ENCODE measurements at places on chromosomes 11 and 22. TPM values are rescaled to one million over a fixed set of nuclear protein-coding genes. Genes with fewer than 3 reads are reported as not detected.

DNA sequence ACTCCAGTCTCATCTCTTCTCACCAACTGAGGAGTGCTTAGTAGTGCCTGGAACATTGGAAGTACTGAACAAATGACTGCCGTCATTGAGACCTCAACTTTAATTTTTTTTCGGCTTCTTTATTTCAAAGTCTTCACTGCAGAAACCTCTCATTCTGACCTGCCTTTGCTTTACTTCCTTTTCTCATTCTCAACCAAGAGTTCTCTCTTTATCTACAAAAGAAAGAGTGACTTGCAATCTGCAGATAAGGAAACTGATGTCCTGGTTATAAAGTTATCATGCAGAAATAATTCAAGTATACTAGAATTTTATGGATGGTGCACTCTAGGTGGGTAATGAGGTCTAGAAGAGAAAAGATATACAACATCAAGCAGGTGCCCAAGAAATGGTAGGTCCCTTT, 1.2 kb upstream of the EED start:
- DNase-seq, result no peak

Gene P2RY2
- polyA plus RNA-seq, result 0.90 TPM

- DNase-seq, result no peak
These were observed 165.8 kb downstream of the BUD13 start for GRCh38 chr11:116607027-116607426.

- DNase-seq, result no peak
These were observed 27.6 kb downstream of the RIBC2 start for GRCh38 chr22:45441138-45441537.

GRCh38 chr11:69718147-69718546, 14.3 kb upstream of the FGF19 start:
- DNase-seq, result no peak

DNA sequence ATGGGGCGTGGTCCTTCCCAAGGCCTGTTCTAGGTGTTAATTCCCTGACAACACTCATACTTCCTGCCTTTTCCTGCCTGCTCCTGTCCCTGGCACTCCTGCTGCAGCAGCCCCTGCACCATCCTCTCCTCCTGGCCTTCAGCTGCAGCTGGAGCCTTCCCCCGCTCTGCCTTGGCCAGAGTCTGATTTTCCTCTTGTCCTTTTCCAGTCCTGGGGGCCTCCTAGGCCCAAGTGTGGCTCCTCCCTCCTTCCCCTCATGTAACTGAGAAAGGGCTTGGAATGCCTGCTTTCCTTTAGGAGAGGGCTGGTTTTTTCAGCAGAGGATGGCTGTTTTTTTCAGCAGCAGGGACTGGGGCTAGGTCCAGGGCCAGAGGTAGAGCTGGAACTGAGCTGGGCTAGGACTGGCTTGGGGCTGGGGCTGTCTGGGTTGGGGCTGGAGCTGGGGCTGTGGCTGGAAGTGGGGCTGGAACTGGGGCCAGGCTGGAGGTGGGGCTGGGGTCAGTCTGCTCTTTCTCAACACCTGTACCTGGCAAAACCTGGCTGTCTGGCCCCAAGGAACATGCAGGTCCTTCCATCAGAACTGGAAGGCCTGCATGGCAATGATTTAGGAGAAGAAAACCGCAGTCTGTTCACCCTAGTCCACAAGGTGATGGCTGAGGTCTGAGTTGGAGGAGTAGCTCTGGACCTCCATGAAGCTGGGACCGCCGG, 23.6 kb downstream of the ZC3H7B start:
- DNase-seq, result no peak

- DNase-seq, result no peak
These were observed 68.2 kb downstream of the METTL15 start for GRCh38 chr11:28176351-28176750.

DNA sequence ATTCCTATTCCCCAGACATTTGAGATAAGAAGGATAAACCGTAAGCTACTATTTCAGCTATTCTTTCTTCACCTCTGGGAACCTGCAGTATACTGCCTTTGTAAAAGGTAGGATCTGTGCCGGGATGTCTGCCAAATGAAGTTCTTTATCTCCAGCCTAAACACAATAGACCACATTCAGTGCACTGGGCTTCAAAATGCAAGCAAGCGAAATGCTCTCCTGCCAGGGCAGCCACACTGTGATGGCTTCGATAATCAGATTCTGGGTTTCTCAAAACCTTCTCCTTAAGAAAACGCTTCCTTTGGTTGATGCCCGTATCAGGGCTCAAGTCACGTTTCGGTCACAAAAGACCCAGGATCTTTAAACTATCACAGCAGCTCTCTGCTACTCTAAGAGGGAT, 299.5 kb upstream of the B3GAT1 start:
- DNase-seq, result no peak

- DNase-seq, result no peak
These were observed 7.0 kb downstream of the DIXDC1 start for GRCh38 chr11:111944139-111944538.

Gene EMID1
- polyA plus RNA-seq, result 66.2 TPM

All from right lung (tissue), 10 donors.